ENCODE measurements at places on chromosomes 5 and 9.

DNA sequence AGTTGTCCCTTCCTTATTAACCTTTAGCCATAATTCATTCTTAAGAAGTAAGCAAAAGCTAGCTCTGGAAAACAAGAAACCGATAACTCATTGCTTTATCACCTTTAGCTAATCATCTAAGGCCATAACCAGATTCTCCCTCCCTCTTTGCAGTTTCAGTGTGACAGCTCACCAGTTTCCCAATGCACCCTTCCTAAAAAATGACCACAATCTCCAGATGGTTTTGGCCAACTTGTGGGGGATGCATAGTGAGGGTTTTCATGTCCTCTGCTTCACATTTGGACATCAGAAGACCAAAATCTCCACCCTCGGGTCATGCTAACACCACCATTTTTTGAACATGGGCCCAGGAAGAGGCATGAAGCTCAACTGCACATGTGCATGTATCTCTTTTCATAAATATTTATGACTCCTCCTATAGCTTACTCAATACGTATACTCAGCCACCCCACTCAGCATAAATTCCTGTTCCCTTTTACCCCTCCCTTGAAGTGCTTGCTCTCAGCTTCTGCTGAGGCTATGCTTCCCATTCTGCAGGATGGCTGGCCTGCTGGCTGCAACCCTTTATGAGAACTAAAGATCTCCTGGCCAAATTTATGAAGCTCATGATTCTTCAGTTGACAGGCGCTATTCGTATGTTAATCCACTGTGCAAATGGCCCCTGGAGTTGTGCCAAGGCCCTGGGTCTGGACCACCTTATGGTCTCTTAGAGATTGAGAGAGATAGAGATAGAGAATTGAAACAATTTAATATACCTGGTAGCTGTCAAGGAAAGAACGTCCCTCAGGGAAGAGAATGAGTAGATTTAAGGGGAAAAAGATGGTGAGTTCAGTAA, 14.8 kb downstream of the PPP3R2 start:
- no peak for DNase-seq

DNA sequence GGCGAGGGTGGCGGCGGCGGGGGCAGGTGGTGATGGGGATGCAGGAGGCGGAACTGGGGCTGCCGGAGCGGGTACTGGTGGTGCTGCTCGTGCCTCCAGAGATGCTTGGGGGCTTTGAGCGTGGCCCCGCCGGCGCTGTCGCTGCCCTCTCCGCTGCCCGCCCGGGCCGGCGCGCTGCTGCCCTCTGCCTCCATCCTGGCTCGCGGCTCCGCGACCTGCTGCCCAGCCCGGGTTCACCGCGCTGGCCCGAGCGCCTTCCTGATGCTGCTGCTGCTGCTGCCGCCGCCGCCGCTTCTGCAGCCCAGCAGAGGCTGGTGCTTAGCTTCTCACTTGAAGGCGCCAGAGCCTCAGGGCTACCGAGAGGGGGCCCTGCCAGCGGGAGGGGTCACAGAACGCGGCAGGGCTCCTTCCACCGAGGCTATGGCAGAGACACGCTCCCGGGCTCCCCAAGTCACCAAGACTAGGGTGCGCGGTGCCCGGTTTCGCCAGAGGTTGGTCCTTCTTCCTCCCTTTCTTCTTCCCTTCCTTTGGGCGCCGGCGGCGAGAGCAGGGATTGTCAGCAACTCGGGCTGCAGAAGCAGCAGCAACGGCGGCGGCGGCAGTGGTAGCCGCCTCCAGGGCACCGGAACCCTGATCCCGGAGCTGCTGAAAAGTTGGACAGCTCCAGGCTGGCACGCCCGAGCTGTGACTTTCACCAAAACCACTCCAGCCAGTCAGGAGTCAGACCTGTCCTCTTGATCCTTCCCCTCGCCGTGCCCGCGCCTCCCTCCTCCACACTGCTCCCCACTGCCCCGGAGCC, at the start of gene PDE4D:
Gene PDE4D (minus strand): TSS at position 298 of the 799 bp plus-strand sequence.
- peak; percentile 63 for DNase-seq

DNA sequence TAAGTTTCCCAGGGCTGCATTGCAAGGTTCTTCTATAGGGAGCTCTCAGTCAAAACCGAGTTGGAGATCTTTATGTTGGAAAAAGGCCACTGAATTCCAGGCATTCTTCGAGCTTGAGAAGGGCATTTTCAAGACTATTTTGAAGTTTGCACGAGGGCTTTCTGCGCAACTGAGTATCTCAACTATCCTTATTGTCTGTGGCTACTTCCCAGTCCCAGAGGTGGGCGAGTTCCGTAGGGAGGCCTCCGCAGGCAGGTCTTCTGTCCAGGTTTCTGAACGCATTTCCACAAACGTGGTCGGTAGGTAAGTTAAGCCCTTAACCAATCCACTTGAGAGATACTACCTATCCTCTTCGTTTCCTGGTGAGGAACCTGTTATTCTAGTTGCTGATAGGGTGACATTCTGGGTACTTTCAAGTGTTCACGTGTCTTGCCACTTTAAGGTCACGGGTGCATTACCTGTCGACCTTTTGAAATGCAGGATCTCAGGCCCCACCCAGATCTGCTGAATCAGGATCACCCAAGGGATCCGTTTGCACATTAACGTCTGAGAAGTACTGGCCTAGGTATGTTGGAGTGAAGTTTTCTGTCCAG, 51.4 kb upstream of the TJP2 start:
- peak; percentile 87 for DNase-seq

- no peak for DNase-seq
These were observed 276.6 kb upstream of the VLDLR start for GRCh38 chr9:2345013-2345412.

DNA sequence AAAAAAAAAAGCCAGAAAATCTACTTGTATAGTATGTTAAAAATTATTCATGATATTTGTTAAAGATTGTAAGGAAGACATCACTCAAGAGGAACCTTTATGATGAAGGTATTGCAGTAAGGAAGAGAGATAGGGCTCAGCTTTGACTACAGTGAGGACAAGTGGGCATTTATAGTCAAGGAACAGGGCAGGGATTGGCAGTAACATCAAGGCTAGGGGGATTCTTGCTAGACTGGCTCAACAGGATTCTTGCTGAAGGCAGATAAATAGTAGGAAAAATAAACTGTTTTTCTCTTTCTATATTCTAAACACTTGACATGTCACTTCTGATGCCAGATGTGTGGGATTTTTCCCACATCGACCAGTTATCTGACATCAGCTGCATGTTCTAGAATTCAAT, 96.7 kb downstream of the ITGA1 start:
- DNase-seq: no peak

DNA sequence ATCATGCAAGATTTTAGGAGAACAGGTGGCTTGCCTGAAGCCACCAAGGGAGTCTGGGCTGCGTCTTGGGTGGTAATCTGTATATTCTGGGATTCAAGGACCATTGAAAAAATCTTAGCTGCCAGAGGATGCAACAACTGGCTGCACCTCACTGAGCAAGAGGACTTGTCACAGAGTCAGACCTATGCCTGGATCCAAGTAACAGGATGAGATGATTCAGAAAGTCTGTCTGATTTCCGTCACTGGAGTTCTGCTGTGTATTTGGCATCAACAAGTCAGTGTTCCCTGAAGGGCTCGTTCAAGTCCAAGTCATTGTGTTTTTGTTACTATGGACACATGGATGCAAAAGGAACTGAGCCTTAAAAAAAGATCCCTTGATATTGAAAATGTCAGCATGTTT, 37.8 kb upstream of the CARTPT start:
- no peak for DNase-seq

DNA sequence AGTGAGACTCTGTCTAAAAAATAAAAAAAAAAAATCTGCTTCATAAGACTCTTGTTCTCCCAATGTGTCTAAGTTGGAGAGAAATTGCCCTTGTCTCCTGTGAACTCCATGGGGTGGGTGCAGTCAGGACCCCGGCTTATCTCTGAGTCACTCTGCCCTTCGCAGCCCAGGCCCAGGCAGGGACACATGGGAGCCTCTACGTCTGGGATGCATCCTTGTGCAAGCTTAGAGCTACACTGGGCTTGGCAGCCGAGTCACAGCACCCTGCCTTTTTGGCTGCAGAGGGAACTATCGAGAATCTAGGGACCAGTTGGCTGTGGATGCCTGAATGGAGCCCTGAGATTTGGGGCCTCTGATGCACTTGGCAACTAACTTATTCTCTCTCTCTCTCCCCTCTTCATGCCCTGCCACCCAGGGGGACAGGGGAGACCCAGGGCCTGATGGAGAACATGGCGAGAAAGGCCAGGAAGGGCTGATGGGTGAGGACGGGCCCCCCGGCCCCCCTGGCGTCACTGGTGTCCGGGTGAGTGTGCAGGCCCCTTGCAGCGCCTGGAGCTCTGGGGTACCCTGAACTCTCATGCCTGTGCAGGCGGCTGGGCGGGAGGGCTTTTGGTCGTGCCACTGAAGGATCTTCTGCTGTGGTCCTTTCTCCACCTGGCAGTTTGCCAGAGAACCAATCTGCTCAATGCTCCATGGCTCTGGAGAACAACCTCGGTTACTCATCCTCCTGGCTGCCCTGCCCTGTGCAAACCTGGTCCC, 47.5 kb upstream of the ORM1 start:
- peak; percentile 22 for DNase-seq

DNA sequence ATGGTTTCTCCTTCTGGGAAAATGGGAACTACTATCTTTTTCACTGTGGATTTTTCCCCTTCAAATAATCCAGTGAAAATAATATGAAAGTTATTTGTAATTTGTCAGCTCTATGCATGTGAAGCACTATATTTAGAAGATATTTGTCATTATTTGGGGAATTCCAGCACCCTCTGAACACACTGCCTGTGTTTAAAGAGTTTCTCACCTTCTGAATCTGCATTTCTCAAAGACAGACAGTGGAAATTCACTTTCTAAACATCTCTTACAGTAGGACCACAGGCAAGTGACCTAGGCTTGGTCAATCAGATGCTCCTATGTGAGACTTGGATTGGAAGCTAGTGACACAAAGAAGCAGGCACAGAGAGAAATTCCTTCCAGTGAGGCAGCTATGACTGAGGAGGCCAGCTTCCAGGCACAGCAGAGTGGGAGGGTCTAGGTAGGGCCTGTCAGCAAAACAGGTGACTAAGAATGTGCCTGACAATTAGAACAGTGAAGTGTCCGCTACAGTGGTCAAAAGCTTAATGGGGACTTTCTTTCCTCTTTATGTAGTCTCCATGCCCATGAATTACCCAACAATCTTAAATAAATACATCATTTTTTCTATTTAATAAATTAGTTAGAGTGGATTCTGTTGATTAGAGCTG, 167.2 kb downstream of the HMHB1 start:
- DNase-seq: no peak

DNA sequence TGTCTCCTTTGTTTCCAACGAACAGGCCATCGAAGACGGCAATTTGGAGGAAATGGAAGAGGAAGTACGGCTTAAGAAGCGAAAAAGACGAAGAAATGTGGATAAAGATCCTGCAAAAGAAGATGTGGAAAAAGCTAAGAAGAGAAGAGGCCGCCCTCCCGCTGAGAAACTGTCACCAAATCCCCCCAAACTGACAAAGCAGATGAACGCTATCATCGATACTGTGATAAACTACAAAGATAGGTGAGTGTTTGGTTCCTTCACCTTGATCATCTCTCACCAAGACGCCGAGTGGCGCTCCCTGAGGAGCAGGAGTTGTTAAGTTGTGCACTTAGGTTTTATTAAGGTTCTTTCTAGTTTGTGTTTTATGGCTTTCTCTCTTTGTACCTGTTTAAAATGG, 146.5 kb downstream of the SMARCA2 start:
- DNase-seq: no peak

DNA sequence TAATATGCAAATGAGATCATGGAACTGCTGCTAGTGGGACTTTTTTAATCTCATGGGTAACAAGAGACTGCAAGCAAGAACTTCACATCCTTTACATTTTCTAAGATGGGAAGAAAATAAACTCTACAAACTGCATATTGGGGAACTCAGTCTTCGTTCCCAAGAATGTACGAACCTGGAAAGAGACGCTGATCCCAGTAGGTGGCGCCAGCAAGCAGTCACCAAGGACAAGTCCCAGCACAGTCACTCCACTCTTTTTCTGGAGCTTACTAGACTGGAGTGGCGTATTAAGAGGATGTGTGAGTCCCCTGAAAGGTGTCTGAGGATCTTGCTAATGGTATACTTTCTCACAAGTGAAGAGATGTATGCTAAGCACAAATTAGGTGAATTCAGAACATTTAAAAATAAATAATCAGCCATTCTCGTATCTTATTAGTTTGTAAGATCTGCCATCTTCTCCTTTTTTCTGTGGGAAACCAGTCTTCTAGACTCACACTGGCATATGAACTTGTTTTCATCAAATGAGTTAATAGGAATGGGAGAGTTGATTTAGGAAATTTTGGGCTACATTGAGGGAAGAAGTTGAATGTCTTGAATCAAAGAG, 16.0 kb upstream of the PUM3 start:
- peak; percentile 65 for DNase-seq

GRCh38 chr5:98794414-98795080, 21.1 kb downstream of the RGMB start:
- no peak for DNase-seq

- DNase-seq: no peak
These were observed 106.3 kb downstream of the MEF2C start for GRCh38 chr5:88776692-88777091.

GRCh38 chr9:121688146-121688680, 36.8 kb downstream of the DAB2IP start:
- no peak for DNase-seq

GRCh38 chr5:78829811-78830527, 155.1 kb downstream of the ARSB start:
- DNase-seq: no peak

DNA sequence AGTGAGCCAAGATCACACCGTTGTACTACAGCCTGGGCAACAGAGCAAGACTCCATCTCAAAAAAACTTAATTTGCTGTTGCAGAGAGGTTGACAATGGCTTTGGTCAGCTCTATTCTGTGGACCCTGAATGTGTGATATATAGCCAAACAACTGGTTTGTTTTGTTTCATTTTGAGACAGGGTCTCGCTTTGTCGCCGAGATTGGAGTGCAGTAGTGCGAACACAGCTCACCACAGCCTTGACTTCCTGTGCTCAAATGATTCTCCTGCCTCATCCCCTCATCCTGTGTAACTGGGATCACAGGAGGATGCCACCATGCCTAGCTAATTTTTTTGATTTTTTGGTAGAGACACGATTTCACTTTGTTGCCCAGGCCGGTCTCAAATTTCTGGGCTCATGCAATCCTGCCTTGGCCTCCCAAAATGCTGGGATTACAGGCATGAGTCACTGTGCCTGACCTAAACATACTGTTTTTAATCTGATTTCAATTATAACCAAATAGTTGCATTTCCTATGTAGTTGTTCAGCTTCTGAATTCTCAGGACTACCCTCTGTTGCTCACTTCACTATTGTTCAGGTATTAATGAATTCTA, 9.8 kb downstream of the RNF183 start:
- peak; percentile 47 for DNase-seq

DNA sequence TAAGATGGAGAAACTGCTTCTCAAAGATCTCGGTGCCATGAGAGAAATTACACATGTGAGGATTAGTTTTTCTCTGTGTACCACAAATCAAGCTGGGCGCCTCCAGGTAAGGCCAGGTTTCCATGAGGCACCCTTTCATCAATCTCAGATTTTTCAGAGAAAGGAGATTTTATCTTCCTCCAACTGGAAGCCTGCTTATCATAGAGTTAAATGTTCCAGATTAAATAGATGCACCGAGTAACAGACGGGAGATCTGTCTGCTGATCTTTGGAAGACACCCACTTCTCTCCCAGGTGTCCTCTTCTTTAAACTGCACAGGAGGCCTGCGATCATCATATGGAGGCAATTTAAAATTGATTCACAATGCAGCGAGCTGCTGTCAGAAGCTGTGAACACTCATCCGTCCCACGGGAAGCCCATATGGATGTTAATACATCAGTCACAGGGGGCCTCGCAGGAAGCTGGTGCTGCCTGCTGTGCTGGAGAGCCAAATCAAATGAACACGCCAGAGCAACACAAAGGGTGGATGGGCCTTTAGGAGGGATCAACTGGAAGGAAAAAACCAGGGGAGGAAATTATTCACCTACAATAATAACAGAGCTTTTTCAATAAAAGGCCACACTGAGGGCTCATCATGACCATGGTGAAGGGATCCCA, 93.3 kb downstream of the TLE1 start:
- DNase-seq: no peak
